ENCODE measurements at places on chromosomes 1 and 21. TPM values are rescaled to one million over a fixed set of nuclear protein-coding genes. Genes with fewer than 3 reads are reported as not detected.

The ELF3 gene
- 1.9 TPM for total RNA-seq

The DYRK3 gene
- total RNA-seq, result 19.4 TPM

The KLHDC9 gene
- 0.96 TPM for total RNA-seq

The CFHR1 gene
- not detected for total RNA-seq

The RGS1 gene
- total RNA-seq, result not detected

The CFAP45 gene
- total RNA-seq, result 0.65 TPM

The FAM177B gene
- not detected for total RNA-seq

The CFHR3 gene
- total RNA-seq, result not detected

The TRNP1 gene
- total RNA-seq, result 66.3 TPM

The TLR5 gene
- total RNA-seq, result 0.08 TPM

The TINAGL1 gene
- 16.6 TPM for total RNA-seq

The SMIM1 gene
- 0.39 TPM for total RNA-seq

The GPBP1L1 gene
- 56.8 TPM for total RNA-seq

The PLA2G2D gene
- total RNA-seq, result not detected

The RNF223 gene
- not detected for total RNA-seq

The CA14 gene
- total RNA-seq, result not detected

The LAMC2 gene
- 5.4 TPM for total RNA-seq

The CLDN14 gene
- 0.39 TPM for total RNA-seq

The TRIM63 gene
- not detected for total RNA-seq

The TBX19 gene
- total RNA-seq, result 0.26 TPM

The OR6N1 gene
- total RNA-seq, result not detected

The PPIAL4G gene
- total RNA-seq, result not detected

The MASP2 gene
- not detected for total RNA-seq

The BGLAP gene
- total RNA-seq, result 1.2 TPM

The SOX13 gene
- 6.1 TPM for total RNA-seq

The BARHL2 gene
- not detected for total RNA-seq

The CDC20 gene
- 117 TPM for total RNA-seq

The FAM163A gene
- total RNA-seq, result 0.26 TPM

The TMEM240 gene
- 10.3 TPM for total RNA-seq

The SLC30A10 gene
- total RNA-seq, result 0.08 TPM

The MCOLN2 gene
- 2.1 TPM for total RNA-seq

The HSD11B1 gene
- 168 TPM for total RNA-seq

The FAM131C gene
- not detected for total RNA-seq

The TSHB gene
- total RNA-seq, result not detected

The CD52 gene
- total RNA-seq, result not detected

The MPZ gene
- total RNA-seq, result 2.1 TPM

The LRRC42 gene
- 33.9 TPM for total RNA-seq

The NBPF4 gene
- total RNA-seq, result not detected

The RXRG gene
- under 0.01 TPM for total RNA-seq

The PWP2 gene
- total RNA-seq, result 4.8 TPM

The LAMTOR2 gene
- total RNA-seq, result 68.6 TPM

The FMO2 gene
- total RNA-seq, result 23.1 TPM

The RSPH1 gene
- not detected for total RNA-seq

The PTBP2 gene
- 45.4 TPM for total RNA-seq

The KCNJ10 gene
- total RNA-seq, result not detected

The TSTD1 gene
- total RNA-seq, result 14.6 TPM

The TRIM45 gene
- 2.5 TPM for total RNA-seq

The GBP6 gene
- total RNA-seq, result 0.52 TPM

The LCE1A gene
- total RNA-seq, result not detected

The GBP3 gene
- total RNA-seq, result 23.7 TPM

The B3GALT2 gene
- total RNA-seq, result 1.8 TPM

The AMY1C gene
- total RNA-seq, result not detected

The FBXO28 gene
- total RNA-seq, result 17.3 TPM

The NLRP3 gene
- 0.32 TPM for total RNA-seq

Data from epithelial cell of alveolus of lung (primary cell).